Tracheal epithelial cell (primary cell): ENCODE measurements at places on chromosomes 5 and 9. TPM values are rescaled to one million over a fixed set of nuclear protein-coding genes. Genes with fewer than 3 reads are reported as not detected.

SLC45A2 gene
- total RNA-seq: 0.21 TPM in 1 of 2 replicates, not detected in the other

FST gene
- 28.3 and 176 TPM in 2 replicates for total RNA-seq

MTREX gene
- total RNA-seq: 108 and 114 TPM in 2 replicates

RNF145 gene
- total RNA-seq: 58.6 and 141 TPM in 2 replicates

OCLN gene
- 38.6 and 104 TPM in 2 replicates for total RNA-seq

CD72 gene
- 0.72 TPM in 1 of 2 replicates, not detected in the other for total RNA-seq

SMIM33 gene
- total RNA-seq: not detected in 2 replicates

UBQLN1 gene
- 119 and 129 TPM in 2 replicates for total RNA-seq

KCNT1 gene
- total RNA-seq: not detected in 2 replicates

NSMF gene
- total RNA-seq: 23.1 and 33.0 TPM in 2 replicates
